ENCODE measurements at places on chromosomes 12 and 14.

GRCh38 chr12:67752226-67752732 lies 103.7 kb downstream of the DYRK2 start:
- no peak for DNase-seq

DNA sequence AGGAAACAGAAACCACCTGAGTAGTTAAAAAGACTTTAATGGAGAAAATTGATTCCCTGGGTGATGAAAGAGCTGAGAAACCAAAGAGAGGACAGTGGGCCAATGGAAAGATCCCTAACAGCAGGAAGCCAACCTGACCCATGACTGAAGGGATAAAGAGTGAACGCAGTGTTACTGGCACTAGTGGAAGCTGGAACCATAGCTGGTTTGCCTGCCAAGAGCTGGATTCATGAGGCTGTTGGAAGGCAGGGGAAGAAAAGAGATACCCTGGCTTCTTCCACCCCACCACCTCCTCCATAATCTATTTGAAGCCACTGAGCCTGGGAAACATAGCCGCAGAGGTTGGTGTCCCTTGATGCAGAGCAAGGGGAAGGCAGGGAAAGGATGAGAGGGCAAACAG lies 125.5 kb upstream of the PRKD1 start:
- no peak for DNase-seq

DNA sequence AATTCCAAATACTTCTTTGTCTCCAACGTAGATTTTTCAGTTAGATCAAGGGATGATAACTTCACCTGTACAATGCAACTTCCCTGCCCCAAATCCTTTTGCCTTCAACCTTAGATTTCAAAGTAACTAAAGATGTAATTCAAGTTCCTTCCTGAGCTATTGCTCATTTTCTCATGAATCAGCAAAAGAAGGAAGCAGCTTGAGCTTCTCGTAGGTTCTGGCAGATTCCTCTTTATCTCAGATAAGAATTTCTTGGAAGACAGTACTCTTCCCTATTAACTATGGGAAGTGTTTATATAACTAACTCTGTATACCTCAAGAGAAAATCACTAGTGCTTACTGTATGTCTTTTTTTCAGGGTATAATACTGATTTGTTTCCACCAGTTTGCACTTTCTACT lies 203.8 kb downstream of the RASSF9 start:
- DNase-seq: no peak

GRCh38 chr12:78473136-78473535 lies 391.4 kb upstream of the SYT1 start:
- no peak for DNase-seq

- peak; percentile 29 for DNase-seq
These were observed 3.4 kb upstream of the DHH start for GRCh38 chr12:49098035-49098451.

DNA sequence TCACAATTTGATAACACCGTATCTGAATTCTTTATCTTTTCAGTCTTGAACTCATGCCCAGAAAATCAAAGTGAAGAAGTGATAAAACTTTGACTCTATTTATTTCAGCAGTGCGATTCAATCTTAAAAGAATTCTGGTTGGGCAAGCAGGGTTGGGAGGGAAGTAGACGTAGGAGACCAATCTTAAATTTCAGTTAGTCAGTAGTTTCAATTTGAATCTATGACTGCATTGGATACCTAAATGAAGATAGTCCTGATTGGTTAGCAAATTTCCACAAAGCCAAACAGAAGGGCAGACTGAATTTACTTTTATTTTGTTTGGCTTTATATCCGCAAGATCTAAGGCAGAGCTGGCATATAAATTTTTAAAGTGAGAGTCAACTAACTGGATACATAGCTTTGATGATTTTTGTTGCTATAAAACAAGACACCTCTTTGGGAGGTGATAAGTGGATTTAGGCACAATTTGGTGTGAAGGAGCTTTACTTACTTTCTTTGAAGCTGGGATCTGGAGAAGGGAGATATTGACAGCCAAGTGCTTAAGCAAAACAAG lies 2.6 kb downstream of the ACSS3 start:
- no peak for DNase-seq

DNA sequence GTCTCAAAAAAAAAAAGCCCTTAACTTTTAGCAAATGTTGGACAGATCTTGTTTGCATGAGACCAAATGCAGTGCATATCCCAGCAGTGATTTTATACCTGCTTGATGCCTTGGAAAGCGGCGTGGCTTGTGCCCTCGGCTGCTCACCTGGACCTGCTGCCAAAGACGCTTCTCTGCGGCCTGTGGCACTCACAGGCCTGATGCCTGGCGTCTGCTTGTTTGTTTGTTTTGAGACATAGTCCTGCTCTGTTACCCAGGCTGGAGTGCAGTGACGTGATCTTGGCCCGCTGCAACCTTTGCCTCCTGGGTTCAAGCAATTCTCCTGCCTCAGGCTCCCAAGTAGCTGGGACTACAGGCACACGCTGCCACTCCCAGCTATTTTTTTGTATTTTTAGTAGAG lies 5.2 kb downstream of the PGAM5 start:
- DNase-seq: no peak

GRCh38 chr14:102323102-102323501 lies 3.6 kb downstream of the ZNF839 start:
- DNase-seq: peak; percentile 32
